ENCODE measurements at places on chromosomes 5 and 9.

DNA sequence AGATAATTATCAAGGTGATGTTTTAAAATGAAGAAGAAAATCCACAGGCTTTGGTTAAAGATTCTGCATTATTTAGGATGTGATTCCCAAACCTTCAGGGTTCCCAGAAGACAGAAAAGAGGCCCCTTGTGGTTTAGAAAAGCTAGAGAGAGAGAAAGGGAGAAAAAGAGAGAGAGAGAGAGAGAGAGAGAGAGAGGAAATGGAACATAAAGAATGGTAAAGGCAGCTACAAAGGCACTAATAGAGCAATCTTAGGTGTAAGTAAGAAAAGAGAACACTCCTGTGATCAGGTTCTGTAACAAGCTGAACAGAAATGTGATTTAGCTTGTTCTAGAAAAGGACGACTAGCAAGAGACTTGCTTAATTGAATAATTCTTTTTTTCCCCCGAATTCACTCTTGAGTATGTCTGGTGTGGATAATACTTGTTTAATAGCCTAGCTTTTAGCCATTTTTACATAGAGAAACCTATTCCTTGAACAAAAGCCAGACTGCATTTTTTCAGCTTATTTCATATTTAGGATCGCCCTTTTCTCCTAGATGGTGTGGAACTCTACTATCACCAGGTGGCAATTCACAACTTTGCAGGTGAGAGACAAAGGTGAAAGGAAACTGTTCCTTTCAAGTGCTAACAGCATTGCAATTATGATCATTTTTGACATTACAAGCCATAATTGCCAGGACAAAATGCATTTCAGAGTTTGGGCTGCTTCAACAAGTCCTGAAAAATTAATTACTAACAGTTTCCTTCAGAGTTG is 57.6 kb upstream of the SH3GL2 start:
- no peak for DNase-seq

DNA sequence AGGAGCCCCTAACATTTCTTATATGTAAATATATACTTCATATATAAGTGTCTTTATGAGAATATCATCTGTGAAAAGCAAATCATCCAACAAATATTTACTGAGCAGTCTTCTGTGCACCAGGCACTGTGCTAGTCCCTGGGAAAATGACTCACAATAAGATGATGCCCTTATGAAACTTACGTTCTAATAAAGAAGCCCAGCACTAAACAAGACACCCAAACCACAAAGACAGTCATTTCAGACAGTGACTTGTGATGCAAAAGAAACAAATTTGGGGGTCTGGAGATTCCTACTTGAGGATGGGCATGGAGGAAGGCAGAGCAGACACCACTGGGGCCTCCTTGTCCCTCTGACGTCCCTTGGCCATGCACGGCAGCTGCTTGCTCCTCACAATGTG is 30.6 kb upstream of the PPP1R2B start:
- DNase-seq = no peak

DNA sequence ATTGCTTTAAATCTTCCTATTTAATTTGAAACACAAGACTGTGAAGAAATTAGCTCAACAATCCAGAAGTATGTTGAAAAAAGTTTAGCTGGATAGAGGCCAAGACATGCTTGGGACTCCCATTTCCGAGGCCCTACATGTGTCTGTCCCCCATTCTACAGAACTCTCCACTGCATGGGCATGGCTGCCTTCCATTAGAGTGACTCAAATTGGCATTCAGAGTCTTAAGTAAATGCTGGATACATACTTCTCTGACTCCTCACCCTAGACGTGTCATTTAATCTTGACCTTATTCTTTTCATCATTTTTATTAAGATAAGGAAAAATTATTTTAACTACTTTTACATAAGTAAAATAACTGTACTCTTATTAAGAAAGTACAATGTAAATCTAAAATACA is 530.4 kb upstream of the CDH9 start:
- DNase-seq = no peak

DNA sequence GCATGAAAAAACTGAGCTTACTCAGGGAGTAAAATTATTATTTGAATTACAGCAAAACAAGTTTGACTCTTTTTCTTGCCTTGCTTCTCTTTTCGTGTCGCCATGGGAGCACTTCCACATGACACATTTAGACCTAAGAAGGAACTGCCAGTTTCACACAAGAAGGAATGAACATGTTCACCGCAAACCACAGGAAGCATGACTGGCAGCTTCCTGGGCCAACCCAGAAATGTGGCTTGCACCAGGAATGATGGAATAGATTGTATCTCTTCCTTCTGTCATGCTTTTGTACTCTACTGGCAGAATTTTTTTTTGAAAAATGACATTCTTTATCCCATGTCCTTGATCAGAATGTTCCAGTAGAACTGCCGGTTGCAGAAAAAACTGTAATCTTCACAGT is 32.9 kb upstream of the MAN2A1 start:
- peak; percentile 71 for DNase-seq

- DNase-seq = no peak
Observed at GRCh38 chr5:35852084-35852734, 4.5 kb upstream of the IL7R start.

GRCh38 chr9:138098908-138099791 is 221.6 kb downstream of the CACNA1B start:
- DNase-seq = no peak

- no peak for DNase-seq
Observed at GRCh38 chr5:16572289-16573015, 44.3 kb downstream of the RETREG1 start.

DNA sequence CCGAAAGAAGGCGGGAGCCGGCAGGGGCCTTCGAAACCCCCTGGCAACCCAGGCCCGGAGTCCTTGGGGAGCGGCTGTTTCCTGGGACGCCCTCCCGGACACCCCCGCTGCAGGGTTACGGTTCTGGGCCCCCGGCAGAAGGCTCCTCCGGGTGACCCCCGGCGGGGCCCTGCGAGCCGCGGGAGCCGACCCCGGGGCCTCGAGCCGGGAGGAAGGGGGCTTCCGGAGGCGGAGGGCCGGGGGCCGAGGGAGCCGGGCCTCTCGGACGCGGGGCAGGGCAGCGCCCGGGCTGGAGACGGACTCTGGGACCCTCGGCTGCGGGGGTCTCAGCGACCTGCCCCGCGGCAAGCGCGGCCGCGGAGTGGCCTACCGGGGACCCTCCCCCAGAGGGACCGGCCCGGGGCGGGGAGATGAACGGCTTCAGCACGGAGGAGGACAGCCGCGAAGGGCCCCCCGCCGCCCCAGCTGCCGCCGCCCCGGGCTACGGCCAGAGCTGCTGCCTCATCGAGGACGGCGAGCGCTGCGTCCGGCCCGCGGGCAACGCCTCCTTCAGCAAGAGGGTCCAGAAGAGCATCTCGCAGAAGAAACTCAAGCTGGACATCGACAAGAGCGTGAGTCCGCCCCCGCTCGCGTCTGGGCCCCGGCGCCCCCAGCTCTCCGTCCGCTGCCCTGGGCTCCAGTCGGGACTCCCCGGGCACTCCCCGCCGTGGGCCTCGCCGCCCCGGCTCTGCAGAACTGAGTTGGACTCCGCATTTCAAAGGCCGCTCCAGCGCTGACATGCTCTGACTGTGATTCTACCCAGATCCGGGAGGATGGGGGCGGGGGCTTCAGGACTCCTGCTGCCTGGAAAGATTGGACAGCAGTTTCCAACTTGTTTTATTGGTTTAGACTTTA is 645 bp downstream of the SAP30L start:
- peak; percentile 59 for DNase-seq

- DNase-seq = no peak
Observed at GRCh38 chr5:169148138-169148740, 152.7 kb downstream of the SLIT3 start.

DNA sequence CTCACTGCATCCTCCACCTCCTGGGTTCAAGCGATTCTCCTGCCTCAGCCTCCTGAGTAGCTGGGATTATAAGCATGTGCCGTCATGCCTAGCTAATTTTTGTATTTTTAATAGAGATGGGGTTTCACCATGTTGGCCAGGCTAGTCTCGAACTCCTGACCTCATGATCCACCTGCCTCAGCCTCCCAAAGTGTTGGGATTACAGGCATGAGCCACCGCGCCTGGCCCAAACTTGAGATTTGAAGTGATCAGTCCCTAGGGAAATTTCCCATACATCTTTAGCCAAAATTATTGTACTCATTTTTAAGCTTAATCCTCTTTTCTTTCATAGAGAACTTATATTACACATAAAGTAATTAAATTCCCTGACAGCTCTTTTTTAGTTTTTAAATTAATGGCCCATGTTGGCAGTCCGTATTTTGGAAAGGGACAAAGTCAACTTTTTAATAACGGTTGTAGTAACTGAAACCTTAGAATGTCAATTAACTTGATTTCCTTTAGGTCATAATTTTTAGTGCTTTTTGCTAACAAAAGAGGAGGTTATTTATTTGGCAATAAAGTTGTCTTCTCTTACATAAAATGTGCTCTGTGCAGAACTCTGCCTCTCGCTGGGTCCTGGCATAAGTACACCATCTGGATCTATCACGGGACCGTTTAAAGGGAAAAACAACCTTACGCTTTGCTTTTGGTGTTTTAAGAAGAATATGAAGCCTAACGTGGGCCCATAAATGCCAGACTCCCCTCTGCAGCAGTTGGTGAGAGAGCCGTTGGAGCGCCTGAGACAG is 142.3 kb upstream of the OTULINL start:
- DNase-seq = no peak

DNA sequence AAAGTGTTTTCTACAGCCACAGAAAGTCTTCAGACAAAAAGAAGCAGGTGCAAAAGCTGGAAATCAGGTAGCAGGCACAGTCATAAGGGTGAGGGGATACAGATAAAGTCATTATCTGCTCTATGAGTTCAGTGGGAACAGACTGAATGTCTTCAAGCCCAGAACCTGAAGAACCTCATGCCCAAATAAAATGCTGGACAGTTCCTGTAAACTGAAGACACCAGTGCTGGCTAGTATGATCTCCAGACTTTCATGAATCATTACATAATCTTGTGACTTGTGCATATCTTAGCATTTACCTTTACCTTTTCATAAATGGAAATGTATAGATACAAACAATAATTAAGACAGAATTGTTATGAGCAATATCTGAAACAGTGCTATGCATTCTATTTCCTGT is 728.7 kb downstream of the DNAH5 start:
- DNase-seq = no peak

- DNase-seq = no peak
Observed at GRCh38 chr9:7780261-7780988, 19.2 kb downstream of the DMAC1 start.

- no peak for DNase-seq
Observed at GRCh38 chr5:2263763-2264162, 381.0 kb upstream of the IRX4 start.

- DNase-seq = no peak
Observed at GRCh38 chr9:89922099-89922498, 317.3 kb downstream of the GADD45G start.

DNA sequence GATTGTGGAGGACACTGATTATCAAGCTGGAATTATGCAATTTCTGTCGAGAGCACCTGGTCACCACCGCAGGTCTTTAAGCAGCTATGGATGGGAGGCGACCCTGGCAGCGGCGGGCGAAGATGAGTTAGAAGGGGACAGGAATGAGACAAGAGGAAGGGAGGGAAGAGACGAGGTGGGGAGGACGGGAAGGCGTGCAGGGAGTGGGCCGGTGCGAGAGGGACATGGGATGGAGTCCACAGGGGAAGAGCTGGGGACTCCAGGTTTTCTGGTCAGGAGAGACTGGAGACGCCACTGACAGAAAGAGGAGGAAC is 192.3 kb downstream of the MELK start:
- no peak for DNase-seq

DNA sequence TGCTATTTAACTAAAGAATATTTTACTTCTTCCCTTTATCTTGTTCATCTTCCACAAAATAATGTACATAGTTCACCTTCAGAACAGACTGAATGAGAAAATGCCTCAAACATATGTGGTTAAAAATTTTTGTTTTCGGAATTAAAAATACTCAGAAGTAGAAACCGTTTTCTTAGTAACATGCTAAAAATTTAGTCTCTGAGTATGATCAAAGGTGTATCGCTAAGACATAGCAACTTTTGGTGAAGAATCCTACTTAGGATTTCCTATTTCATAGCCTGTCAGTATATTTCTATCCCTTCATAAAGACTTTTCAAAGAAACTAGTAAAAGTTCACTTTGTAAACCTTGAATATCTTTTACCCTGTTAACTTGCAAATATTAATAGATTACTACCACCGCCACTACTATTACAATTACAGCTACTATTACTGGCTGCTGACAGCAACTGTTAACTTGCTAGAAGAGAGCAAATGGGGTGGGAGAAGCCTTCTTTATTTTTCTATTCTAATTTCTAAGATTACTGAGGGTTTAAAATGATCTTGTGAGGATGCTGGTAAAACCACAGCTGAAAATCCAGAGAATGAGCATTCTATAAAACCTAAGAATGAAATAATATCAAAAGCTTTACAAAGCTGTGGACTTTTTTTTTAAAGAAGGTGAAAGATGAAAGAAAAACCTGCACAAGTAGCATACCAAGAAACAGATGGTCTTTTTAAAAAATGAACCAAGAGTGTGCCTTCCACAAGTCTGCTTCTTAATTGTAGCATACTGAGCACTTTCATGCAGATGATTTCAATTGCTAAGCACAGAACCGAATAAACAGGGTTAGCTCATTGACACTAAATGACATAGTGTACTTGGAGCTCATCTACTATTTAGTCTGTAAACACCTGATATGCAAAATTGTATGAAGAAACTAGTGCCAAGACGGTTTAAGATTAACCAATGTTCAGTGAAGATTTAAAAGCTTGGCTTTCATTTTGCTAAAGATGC is 246.3 kb upstream of the EFNA5 start:
- DNase-seq = no peak

GRCh38 chr9:77021922-77022782 is 2.7 kb downstream of the FOXB2 start:
- DNase-seq = no peak

GRCh38 chr5:44294516-44294915 is 94.7 kb downstream of the FGF10 start:
- peak; percentile 14 for DNase-seq

DNA sequence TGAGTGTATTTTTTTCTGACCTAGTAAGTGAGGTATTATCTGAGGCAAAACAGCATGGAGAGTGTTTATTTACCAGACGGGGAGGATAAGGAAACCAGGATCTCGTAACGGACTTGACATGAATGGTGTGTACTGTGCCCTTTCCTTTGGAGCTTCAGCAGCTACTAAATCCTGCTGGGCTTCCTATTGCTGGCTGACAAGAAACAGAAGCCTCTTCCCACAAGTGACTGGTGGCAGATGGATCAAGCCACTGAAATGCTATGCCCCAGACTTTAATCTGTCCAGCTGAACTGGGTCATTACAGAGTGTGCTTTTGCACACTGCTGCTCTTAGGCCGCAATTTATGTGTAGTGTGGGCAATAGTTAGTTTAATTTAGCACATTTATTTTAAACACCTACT is 162.7 kb upstream of the MRPS30 start:
- no peak for DNase-seq

- DNase-seq = no peak
Observed at GRCh38 chr9:106450549-106450948, 412.4 kb upstream of the ZNF462 start.

DNA sequence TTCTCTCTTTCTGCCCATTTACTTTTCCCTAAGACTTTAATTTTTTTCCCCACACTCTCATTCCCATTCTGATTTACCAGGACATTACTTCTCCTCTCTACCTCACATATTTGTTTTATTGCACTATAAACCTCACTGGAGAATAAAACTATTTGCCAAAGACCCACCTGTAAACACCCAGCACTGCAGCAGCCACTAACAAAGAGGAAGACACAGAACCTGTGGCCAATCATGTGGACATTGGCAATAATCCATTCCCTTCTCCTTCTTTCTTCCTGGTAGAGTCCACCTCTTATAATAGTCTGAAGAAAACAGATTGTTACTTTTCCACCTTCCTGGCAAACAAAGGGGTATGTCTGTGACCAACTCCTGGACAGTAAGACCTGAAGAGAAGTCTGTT is 8.3 kb upstream of the THBS4 start:
- no peak for DNase-seq

Measured in urothelium cell line (cell line).